ENCODE measurements at places on chromosomes 2 and 18. TPM values are rescaled to one million over a fixed set of nuclear protein-coding genes. Genes with fewer than 3 reads are reported as not detected.

DNA sequence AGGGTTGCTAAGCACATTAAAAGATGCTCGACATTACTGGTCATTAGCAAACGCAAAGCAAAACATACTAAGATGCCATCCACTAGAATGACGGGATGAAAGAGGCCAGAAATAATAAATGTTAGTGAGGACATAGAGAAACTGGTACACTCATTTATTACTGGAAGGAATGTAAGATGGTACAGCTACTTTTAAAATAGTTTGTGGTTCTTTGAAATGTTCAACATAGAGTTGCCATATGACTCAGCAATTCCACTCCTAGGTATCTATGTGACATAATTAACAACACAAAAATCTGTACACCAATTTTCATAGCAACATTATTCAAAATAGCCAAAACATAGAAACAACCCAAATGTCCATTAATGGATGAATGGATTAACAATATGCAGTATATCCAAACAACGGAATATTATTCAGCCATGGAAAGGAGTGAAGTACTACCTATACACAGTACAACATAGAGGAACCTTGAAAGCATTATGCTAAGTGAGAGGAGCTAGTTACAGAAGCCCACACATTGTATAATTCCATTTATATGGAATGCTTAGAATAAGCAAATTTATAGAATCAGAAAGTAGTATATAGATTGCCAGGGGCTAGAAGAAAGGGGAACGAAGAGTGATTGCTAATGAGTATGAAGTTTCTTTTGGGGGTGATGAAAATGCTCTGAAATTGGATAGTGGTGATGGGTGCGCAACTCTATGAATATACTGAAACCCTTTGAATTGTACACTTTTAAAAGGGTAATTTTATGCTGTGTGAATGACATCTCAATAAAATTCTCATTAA, 61.9 kb upstream of the IL1R1 start:
- no peak for DNase-seq

- no peak for DNase-seq
Observed at GRCh38 chr2:238358769-238359168, 38.5 kb downstream of the TRAF3IP1 start.

DNA sequence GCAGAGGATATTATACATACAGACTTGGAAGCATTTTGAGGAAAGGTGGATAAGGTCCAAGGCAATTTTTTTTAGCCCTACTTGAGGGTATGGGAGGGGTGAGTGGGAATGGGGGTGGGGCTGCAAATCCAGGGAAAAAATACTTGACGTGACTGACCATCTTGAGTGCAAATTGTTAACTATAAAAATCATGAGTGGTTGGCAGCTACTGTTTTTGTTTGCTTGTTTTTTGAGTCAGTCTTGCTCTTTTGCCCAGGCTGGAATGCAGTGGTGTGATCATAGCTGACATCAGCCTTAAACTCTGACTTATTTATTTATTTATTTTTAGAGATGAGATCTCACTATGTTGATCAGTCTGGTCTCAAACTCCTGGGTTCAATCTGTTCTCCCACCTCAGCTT, 458.8 kb downstream of the PIK3C3 start:
- DNase-seq, result no peak

DNA sequence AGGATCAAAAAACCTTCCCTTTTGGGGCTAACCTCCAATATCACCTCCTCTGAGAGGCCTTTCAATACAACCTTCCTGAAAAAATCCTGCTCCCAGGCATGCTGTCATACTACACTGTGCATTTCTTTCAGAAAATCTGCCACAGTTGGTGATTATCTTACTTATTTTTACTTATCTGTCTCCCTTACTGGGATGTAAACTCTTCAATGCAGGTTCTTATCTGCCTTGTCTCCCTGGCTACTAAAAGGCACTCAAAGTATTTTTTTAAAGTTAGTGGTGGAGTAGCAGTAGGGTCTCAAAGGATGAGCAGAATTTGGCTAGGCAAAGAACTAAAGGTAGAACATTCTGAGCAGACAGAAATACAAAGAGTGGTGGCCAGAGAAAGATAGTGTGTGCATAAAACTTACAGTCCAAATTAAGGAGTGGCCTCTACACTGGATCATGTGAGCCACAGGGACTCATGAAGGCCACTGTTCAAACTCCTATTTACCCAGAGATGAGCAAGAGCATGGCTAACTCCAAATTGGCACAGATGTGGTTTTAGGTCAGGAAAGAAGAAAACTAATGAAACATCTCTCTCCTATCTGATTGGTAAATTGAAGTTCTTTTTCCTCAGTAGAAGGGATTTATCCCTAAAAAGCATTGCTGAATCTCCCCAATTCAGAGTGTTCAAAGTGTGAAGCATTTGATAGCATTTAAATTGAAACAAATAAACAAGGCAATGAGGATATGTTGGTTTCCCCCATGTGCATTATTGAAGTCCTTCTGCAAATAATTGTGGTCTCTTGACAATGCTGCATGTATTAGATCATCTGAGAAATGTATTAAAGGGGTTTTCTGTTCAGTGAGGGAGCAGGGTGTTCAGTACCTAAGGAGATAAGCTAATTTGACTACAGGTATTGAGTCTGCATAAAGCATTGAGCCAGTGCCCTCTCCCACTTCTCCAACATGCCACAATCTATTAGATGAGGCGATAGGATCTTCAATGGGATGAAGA, 285.5 kb downstream of the MREG start:
- DNase-seq, result no peak

DNA sequence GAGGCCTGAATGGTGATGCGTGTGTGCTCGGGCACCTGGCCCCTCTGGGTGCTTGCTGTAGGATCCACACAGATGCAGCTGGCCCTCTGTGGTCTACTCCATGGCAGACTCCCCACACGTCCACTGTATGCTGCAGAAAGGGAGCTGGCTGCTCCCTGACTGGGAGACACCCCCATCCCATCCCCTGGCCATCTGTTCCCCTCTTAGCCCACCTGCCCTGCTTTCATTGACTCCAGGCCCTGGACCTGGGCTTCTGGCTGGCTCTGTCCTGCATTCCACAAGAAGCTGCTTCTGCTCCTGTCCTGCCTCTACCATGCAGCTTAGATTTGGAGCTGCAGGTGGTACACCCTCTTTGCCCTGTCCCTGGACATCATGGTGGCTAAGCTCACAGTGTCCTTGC, 80.1 kb downstream of the FHOD3 start:
- no peak for DNase-seq

Gene NEURL3
- 3.0 TPM for total RNA-seq

GRCh38 chr2:24546669-24547068, 55.6 kb downstream of the NCOA1 start:
- no peak for DNase-seq

- no peak for DNase-seq
Observed at GRCh38 chr2:196503398-196503797, 136.1 kb upstream of the CCDC150 start.

- no peak for DNase-seq
Observed at GRCh38 chr18:8049147-8049546, 482.0 kb downstream of the PTPRM start.

GRCh38 chr2:95056044-95056443, 30.5 kb downstream of the MAL start:
- no peak for DNase-seq

DNA sequence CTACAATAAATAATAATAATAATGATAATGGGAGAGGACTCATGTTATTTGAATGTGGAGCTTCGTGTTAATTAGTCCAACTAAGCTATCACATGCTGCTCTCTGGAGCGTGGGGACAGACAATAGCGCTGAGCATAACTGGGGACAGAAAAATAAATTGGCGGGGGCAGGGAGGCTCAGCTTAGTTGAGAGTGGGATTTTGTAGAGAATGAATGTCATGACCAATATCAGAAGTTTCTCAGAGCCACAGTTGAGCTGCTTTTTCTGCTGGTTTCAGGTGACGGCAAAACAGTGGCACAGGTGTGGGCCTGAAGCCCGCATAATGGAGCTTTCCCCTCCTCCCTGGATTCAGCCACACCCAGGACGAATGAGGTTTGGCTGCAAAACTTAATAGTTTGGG, 111.1 kb upstream of the CAB39 start:
- DNase-seq, result no peak

- no peak for DNase-seq
Observed at GRCh38 chr2:41970988-41971660, 76.7 kb upstream of the PKDCC start.

Gene TXNDC2
- total RNA-seq, result 0.06 TPM

DNA sequence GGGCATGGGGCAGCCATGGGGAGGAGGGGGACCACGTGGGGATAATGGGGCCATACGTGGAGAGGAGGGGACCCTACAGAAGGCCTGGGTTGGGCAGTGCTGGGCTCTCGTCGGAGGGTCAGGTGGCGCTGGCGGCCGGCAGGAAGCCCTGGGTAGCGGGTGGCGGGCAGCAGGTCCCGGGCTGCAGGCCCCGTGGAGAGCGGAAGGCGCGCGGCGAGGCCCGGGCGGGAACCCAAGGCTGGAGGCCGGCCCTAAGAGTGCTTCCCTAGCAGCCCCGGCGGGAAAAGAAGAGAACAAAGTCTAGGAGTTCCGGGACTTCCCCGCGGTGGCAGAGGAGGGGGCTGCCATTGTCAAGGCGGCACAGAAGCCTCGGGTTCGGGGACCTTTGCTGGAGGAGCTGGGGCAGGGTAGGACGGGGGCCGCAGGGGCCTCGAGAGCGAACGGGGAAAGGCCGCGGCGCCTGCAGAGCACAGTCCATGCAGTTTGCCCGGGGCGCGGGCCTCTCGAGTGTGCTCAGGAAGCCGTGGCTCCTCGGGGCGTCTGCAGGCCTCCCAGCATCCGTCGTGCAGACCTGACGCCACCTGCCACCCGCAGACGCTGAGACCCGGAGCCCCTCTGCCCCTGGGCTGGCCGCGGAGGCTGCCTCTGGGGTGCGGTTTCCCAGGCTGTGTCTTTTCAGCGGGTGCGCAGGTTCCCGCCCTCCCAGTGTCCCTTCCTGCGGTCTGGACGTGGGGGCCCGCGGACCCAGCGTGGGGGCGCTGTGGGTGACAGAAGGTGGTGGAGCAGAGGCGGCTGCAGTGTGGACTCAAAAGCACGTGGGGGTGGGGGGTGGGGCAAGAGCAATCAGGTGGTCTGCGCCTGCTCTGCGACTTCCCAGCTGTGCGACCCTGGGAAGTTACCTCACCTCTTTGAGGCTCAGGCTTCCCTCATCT, 19.4 kb upstream of the NCL start:
- no peak for DNase-seq

- DNase-seq, result no peak
Observed at GRCh38 chr2:155633887-155634570, 698.5 kb downstream of the NR4A2 start.

Gene GTF2A1L
- not detected for total RNA-seq

DNA sequence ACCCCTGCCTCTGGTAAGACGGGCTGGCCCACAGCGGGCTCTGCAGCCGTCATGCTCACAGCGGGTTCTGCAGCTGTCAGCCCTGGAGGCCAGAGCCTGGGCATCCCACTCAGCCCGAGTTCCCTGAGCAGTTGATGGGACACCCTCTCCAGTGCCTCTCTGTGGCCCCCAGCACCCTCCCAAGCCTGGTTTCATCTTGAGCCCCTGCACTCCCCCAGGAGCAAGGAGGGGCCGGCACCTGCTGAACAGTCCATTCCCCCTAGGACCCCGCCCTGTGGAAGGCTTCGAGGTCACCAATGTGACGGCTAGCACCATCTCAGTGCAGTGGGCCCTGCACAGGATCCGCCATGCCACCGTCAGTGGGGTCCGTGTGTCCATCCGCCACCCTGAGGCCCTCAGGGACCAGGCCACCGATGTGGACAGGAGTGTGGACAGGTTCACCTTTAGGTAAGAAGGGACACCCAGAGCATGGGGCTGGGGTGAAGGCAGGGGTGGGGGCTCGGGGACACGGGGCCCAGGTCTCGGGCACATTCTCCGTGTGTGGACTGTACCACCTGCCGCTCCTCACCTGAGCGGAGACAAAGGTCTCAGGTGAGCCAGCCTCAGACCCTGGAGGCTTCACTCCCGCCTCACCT, 34.5 kb downstream of the MTERF4 start:
- DNase-seq, result peak; percentile 10

DNA sequence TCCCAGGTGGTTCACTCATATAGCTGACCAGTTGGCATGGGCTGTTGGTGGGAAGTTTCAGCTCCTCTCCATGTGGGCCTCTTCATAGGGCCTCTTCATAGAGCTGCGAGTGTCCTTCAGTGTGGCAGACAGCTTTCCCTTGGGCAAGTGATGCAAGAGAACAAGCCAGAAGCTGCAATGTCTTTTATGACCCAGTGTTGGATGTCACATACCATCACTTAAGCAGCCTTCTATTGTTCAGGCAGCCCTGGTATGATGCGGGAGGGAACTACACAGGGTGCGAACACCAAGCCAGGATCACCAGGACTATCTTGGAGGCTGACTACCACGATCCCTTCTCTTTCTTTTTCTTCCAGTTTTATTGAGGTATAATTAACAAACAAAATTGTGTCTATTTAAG, 126.5 kb upstream of the ITGA6 start:
- no peak for DNase-seq

DNA sequence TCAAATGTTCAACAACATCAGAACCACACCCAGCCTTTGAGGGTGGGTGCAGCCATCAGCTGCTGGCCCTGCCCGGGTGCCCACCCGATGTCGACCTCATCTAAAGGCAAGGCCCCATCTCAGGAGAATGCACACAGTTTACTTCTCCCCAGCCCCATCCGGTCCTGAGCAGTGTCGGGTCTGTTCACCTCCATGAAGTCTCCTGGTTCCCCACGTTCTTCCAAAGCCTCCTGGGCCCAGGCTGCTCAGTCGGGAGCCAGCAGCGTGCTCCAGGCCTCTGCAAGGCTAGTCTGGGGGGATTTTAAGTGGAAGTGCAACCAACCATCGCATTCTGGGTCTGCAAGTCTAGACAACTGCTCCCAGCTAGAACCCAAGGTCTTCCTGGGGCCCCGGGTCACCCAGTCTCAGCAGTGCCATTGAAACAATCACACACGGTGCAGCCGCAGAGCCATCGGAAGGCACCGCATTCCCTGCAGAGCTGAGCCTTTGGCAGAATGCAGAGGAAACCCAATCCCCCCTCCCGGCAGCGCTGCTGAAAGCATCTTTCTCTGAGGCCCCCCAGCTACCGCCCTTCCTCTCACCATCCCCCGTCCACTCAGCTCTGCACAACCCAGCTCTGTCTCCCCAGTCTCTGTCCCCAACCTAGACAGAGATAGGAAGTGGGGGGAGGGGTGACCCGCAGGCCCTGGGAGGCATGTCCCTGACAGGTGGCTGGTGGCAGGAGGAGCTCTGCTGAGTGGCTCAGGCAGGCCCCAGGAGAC, 8.5 kb downstream of the ESPNL start:
- DNase-seq, result no peak

- no peak for DNase-seq
Observed at GRCh38 chr2:9686061-9686460, 55.3 kb upstream of the YWHAQ start.

GRCh38 chr2:42585779-42586178, 17.3 kb downstream of the MTA3 start:
- no peak for DNase-seq

Data from lower leg skin (tissue), 4 donors.